ENCODE measurements at places on chromosomes 4 and X.

- DNase-seq = no peak
Observed at GRCh38 chrX:42530027-42530426, 247.9 kb downstream of the PPP1R2C start.

GRCh38 chr4:16443504-16444088 is 217.3 kb upstream of the TAPT1 start:
- no peak for DNase-seq

GRCh38 chr4:78661921-78662521 is 110.5 kb downstream of the ANXA3 start:
- DNase-seq = peak; percentile 20

GRCh38 chr4:151933122-151933827 is 172.5 kb upstream of the GATB start:
- DNase-seq = no peak

DNA sequence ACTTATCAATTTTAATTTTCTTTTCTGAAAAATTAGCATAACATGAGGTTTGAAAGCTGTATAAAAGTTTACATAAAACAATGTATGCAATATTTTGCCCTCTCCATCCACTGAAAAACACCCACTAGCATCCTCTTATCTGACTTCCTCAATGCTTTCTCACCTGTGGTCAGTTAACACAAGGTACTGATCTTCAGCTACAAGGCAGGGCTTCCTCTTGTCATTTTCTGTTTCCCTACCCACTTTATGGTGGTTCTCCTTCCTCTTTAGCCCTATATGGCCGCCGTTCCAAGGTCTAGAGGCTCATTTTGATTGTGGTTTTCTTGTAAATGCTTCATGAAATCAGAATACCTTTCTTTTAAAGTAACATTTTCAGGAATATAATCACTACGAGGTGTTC is 618.6 kb upstream of the CPEB2 start:
- DNase-seq = no peak

- no peak for DNase-seq
Observed at GRCh38 chrX:82765811-82766210, 742.3 kb upstream of the POU3F4 start.

DNA sequence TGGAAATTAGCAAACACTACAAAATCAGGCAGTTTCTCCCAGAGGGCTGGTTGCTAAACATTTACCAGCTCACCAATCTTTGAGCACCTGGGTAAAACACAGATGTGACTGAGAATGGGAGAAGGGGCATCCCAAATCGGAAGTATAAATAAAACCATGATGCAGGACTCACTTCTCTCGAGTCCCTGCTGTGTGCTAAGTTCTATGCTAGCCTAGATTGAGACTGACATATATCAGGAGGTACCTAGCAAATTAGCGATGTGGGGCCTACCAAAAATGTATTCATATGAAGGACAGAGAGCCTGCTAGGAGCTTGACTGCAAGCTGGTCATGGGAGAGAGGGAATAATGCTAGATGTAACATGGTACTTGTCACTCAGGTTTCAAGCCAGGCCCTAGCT is 171.9 kb upstream of the PGRMC2 start:
- DNase-seq = no peak

DNA sequence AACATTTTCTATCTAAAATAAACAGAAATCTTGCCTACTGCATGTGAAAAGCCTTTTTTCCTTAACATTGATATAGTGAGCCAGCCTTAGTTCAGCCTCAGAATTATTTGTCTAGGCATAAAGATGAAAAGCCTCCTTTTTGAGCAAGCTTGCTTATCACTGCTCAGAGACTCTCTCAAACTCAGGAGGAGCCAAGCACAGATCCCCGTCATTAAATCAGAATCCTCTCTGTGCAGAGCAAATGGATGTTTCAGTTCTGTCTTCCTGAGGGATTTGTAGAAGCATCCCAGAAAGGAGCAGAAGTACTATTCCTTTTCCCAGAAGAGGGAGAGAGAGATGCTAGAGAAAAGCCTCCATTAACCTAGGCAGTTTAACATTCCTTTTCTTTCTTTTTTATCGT is 186.9 kb upstream of the LNX1 start:
- no peak for DNase-seq

DNA sequence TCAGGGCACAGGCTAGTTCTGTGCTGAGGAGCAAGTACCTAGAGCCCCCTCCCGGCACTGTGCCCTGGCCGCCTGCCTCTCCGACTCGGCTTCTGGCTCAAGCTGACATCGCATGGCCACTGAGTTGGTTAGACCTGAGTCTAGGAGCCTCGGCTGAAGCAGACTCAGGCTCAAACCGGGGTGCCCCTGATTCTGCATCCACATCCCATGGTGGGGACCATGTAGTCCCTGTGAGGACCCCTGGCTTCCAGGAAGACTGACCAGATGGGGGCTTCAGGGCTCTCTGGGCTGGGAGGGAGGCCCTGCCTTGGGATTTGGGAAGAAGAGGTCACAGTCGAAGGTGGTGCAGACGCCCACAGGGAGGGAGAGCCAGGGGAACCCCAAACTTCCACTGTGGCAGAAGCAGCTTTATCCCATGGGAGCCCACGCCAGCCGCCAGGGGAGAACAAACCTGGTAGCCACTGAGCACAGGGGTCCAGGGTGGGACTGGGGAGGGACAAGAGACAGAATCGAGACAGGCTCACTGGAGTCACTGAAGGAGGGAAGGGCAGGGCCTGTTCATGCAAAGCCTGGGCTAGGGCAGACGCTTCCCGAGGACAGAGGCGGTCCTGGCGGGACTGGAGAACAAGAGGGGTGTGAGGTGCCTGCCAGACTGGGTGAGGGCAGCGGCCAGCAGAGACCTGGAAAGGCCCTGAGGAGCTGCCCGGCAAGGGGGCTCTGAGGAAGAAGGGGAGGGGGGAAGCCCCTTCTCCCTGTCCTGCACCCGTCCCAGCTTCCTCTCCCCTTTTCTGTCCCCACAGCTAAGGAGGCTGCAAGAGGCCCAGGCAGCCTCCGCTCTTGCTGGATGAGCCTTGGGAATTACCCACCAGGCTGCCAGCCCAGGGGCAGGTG is 1.1 kb downstream of the PDE6B start:
- no peak for DNase-seq

DNA sequence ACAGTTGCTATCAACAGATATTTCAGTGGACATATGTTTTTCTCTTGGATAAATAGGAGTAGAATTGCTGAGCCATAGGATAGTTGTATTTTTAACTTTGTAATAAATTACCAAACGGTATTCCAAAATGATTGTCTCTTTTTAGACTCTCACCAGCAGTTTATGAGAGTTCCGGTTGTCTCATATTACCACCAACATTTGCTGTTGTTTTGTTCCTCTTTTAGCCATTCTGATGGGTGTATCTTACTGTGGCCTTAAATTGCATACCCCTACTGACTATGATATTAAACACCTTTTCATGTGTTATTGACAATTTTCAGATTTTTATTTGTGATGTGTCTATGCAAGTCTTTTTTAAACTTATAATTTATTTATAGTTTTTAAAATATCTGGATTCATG is 39.7 kb downstream of the SNX25 start:
- DNase-seq = peak; percentile 46

DNA sequence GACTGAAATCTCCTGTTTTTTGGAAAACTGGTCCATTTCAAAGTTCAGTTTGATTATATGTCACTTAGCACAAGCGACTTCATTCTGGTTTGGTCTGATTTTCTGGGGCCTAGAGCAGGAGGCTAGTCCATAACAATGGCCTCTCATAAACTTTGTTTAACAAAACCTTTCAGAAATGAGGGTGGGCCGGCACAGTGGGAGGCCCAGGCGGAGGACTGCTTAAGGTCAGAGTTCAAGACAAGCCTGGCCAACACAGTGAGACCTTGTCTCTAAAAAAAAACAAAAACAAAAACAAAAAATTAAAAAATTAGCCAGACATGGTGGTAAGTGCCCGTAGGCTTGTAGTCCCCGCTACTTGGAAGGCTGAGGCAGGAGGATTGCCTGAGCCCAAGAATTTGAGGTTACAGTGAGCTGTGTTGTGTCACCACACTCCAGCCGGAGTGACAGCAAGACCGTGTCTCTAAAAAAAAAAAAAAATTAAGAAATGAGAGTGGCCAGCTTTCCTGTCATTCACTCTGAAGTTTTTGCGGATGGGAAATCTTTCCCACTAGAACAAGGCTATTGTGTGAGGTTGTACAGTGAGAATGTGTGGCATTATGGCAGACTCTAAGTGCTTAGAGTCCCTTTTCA is 1.2 kb upstream of the PLAC8 start:
- no peak for DNase-seq

GRCh38 chrX:54043541-54044125 is 640 bp downstream of the PHF8 start:
- DNase-seq = no peak

DNA sequence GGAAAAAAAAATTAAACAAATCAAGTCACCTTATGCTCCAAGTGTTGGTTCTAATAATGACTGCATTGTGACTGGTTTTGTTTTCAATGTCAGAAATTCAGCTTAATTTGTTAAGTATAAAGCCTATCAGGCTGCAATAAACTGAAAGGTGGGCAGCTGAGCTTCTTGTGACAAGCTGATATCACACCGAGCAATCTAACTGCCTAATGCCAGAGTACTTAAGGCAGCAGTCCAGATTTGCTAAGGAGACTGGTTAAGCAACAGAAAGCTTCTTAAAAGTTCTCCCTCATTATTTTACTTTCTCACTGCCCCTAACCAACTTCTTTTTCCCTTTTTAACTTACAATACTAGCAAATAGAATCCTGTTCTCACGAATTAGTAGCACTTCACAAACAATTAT is 201.0 kb downstream of the MAB21L2 start:
- DNase-seq = no peak

DNA sequence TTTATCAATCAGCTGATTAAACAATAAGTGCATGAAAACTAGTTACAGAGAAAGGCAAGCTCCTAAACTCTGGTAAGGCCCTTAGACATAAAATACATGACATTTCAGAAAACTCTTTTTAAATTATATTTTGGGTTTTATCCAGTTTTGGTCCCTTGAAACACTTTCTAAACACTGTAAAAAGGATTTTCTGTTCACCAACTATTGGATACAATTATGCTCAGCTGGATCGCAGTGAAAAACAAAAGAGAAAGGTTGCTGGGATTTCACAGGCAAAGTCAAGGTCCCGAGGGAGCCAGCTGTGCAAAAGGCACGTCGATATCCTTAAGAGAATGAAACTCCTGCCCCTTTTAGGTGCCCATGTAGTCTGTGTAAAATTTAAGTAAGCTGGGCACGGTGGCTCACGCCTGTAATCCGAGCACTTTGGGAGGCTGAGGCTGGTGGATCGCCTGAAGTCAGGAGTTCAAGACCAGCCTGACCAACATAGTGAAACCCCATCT is 1018.4 kb upstream of the INTU start:
- DNase-seq = no peak

Data from bone marrow (tissue), 2 donors.